ENCODE measurements at places on chromosomes 11 and 22.

DNA sequence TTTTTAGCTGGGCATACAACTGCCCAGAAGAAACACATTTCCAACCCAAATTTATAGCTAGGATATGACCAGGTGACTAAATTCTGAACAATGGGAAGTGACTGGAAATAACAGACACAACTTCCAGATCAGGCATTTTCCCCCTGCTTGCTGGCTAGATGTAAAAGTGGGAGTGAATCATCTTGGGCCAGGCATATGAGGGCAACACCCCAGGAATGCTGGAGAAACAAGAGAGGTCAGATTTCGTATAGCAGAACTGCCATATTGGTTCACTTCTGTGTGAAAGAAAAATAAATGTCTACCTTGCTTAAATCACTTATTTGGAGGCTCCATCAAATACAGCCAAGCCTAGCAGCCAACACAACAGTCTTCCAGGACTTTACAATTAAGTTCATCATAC is 7.4 kb downstream of the ATL3 start:
- DNase-seq, result no peak

DNA sequence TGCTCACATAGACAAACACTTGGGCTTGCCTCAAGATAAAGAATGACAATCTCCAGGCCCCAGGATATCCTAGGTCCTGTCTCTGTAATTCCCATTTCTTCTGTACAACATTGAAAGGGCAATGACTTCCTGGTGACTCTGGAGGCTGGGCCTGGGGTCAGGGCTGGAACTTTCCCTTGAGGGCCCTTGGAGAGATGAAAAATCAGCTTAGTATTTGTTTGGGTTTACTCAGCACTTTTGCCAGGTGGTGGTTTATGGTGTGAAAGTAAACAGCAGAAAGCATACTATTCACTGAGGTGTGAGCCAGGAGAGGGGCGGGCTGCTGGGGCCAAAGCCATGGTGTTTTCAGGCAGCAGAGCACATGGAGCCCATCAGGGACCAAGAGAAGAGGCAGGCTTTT is 214.7 kb upstream of the NARS2 start:
- no peak for DNase-seq

DNA sequence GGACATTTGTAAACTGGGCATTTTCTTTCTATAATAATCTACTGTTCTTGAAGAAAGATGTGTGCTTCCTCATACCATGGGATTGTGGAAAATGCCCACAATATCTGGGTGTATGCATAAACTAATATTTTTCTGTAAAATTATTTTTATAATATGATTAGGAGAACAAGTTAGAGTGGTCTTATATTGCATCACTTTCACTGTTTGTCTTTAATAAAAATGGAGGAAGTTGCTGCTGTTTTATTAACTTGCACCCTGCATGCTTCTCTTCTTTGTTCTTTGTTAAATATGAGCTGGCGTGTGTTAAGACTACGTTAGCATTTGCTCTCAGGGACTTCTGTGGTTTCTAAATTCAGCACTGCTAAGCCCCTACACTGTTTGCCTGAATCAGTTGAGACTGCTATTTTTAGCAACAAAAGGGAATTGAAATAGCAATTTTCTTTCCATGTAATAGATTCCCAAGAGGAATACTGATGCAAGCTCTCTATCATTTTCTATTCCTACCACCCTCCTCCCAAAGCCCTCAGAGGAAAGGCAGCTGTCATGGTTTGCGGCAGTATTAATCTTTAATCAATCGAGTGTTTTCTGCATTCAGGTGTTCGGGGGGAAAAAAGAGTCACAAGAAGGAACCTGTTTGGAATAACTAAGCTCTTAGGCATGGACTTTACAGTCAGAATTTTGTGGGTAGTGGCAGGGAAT is 56.1 kb downstream of the HSD17B12 start:
- DNase-seq, result no peak

DNA sequence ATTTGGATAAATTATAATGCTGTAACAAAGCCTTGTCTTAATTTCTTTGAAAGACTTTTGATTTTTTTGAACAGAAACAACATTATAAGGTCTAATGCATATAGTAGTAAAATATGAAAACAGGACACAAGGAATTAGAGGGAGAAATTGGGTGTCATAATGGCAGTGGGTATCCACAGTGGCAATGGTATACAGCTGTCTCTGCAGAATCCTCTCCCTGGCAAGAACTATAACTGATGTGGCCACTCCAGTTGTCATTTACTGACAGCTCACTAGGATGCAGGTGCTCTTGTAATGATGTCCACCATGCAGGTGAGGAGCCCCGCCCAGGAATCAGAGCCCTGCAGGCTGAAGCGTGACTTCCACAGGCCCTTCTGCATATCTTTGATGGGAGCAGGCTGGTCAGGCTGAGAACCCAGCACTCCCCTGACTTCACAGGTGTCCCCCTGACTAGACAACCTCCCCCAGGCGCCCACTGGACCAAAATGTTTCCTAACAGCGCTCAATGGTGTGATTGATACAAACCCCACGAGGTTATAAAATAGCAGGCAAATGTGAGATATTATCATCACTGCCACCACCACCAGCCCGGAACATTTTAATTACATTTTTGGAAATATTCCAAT is 32.8 kb upstream of the SERPIND1 start:
- no peak for DNase-seq

DNA sequence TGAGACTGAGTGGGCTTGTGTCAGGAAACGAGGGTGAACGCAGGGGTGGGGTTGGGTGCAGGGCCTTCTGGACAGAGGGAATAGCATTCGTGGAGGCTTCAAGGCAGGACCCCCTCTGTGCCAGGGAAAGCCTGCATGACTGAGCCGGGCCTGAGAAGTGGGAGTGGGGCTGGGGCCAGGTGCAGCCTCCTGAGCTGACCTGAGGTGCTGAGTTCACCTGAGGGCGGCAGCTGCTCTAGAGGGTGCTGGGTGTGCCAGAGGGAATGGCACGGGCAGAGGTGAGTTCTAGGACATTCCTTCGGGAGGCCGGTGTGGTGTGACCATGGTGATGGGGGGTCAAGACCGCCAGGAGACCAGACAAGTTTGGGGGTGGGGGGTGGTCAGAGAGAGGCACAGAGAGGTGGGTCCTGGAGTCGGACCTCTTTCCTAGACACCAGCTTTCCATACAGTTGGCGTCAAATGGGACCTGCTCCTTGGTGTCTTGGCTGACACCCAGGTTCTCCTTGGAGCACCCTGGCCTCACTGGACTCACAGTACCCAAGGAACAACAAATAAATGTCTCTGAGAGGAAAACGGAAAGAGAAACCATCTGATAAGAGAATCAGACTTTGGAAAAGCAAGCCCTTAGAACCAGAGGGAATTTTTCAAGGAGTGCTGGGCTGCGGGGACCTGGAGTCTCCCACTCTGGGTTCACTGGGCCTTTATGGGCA is 7.7 kb downstream of the MPPED1 start:
- DNase-seq, result no peak

- DNase-seq, result no peak
Observed at GRCh38 chr11:19766206-19766605, 53.6 kb downstream of the NAV2 start.

DNA sequence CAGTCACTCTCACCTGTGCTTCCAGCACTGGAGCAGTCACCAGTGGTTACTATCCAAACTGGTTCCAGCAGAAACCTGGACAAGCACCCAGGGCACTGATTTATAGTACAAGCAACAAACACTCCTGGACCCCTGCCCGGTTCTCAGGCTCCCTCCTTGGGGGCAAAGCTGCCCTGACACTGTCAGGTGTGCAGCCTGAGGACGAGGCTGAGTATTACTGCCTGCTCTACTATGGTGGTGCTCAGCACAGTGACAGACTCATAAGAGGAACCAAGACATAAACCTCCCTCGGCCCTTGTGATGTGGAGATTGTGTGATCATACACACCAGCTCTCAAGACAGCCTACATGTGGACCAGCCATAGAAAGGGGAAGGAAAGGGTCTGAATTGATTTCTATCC is 113.3 kb downstream of the ZNF280B start:
- DNase-seq, result no peak

DNA sequence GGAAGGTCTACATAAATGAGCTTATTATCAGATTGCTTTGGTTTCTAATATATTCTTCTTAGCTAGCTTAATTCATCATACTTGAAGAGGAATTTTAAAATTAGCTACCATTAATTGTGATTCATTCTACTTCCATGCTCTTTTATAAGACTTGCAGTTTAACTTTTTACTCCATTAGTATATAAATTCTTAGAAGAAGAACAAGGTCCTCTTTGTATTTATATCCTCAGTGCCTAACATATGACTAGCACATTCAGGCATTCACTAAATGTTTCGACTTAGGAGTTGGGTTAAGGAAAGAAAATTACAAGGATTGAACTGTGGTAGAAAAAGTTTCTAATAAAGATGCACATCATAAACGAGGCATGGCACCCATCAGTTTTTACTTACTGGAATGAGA is 1135.5 kb downstream of the JRKL start:
- DNase-seq, result no peak

DNA sequence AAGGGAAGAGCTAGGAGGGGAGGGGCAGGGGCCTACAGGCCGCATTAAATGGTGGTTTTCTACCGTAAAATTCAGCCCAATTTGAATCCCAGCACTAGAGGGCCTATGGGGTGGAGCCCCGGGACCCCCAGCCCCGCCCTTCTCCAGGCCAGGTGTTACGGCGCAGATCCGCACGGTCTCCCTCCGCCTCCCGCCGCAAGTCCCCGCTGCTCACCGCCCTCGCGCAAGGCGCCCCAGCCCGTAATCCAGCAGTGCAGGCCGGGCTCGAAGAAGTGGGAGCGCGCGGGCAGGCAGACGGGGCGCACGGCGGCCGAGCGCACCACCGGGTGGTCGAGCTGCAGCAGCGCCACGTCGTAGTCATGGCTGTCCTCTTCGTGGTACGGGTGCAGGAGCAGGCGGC is 17.3 kb downstream of the KCTD17 start:
- DNase-seq, result no peak

DNA sequence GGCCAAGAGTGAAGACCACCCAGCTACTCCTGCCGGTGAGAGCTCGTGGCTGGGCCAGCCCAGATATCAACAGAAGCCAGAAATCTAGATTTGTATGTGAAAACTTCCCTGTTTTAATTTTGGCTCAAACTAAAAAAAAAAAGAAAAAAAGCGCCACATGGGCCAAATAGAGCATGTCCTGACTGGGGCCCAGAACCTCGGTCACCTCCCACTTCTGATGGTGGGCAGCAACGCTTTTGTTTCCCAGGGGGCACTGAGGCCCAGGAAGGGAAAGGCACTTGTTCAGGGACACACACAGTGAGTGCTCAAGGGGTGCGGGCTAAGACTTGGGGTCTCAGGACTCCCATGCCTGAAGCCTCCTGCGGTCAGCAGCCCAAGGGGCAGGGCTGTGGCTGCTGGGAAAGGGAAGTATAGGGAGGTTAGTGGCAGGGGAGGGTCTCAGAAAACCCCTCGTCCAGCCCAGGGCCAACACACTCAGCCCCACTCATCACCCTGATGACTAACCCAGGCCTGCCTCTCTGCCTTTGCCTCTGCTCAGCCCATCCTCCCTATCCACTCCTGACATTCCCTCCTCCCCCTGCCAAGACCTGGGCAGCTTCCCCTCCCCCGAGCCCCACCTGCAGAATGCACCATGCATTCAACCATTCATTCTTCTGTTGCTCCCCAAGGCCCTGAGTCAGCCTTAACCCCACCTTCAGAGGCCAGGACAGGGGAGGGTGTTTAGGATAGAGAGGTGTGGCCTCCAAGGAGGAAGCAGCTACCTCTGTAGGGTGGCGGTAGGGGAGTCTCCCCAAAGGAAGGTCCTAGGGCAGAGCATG is 30.0 kb upstream of the TCF20 start:
- no peak for DNase-seq

DNA sequence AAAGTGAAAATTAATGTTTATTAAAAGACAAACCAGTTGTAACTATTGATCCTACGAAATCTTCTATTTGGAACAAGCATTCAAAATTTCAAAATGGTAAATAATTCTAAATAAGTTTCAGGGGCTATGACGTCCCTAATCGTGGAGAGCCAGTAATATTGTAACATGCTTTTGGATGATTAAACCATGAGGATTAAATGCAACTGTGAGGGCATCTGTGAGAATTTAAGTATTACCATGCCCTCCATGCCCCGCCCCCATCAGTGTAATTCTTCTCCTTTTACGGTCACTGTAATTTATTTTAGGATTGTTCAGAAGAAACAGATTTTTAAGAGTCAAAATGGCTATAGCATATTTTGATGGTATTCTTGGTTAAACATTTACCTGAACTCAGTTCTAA is 133.2 kb downstream of the APOL5 start:
- DNase-seq, result no peak

DNA sequence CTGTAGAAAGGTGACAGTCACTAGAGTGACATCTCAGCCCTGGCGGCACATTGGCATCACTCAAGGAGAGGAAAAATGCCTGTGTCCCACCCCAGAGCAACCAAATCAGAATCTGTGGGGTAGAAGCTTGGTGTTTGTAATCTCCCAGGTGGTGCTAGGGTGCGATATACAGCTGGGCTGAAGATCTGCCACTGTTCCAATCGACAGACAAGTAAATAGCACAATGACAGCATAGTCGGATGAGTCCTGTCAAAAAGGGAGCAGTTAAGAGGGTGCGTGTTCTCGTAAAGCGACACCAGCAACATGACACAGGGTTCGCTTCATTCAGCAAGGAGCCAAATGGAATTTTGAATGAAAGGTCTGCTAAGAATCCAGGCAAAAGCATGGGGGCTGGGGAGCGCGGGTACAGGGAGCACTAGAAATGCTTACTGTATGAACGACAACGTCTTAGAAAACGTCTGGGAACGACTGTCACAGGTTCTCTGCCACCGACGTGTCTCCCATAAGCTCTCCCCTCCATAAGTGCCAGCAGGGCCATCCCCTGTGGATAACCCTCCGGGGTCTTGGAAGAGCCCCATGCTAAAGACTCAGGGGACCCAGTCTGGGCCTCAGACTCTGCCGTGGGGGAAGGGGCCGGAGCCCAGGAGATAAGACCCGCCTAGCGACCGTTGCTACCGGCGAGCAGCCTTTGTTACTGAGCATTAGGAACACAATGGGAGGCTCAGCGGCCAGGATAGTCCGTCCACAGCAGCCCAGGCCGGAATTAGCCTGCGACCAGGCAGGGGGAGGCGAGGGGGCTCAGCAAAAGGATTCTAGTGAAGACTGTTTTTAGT is 20.8 kb downstream of the ADA2 start:
- no peak for DNase-seq

DNA sequence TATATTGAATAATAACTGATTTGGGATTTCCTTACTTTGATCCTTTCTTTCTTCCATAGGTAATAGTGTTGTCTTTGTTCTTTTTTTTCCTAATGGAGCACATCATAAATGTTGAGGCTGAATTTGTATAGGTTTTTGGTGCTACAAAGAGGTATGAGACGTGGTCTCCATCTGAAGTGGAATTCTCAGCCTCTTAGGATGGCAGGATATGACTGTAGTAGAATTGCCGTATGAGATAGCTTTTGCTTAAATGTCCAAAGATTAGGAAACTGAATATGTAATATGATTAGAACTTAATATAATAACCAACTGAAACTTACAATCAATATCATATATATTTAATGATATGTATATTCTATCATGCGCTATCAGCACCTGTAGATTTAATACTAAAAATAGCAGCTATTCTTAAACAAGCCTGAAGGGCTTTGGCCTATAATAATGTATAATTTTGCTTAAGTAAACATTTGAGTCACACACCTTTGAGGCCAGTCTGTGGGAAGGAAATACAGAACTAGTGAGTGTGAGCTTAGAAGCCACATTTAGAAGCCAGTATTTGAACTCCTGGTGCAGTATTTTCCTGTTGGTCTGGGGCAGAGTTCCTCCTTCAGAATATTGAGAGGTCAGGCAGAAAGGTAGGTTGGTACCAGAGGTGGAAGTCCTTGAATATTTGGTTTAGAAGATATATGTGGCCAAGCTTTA is 62.6 kb downstream of the SWAP70 start:
- DNase-seq, result peak; percentile 56

Measured in COR-L47 (cell line).